ENCODE measurements at places on chromosomes 12 and 14.

- DNase-seq: no peak
These were observed 29.4 kb downstream of the TMPO start for GRCh38 chr12:98544751-98545150.

DNA sequence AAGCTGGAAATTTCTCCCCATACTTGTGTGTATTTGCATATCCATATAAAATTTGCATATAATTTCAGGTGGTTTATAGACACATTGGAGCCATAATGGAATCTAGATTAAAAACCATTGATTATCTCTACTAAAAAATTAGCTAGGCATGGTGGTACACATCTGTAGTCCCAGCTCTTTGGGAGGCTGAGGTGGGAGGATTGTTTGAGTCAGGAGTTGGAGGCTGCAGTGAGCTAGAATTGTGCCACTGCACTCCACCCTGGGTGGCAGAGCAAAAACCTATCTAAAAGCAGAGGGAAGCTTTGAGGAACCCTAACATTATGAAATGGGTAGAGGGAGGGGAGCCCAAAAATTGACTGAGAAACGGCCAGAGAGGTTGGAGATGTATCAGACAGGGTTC is 2.6 kb upstream of the RDH11 start:
- DNase-seq: no peak

GRCh38 chr14:40989260-40989659 is 617.4 kb upstream of the LRFN5 start:
- DNase-seq: no peak

DNA sequence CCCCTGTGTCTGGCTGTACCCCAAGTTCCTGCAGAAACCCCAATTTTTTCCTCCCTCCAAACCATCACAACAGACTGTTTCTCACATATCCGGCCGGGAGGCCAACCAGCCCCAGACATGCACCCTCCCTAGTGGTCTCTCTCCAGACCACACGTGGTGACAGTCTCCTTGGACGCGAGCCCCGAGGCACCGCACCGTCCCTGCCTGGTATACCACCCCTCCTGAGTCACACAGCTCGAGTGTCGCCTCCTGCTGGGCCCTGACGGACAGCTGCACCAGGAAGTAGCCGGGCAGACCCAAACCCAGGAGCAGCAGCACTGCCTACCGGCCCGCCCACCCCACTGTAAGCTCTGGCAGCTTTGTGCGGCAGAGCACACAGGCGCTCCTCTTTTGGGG is 97.4 kb downstream of the RFLNA start:
- peak; percentile 60 for DNase-seq

DNA sequence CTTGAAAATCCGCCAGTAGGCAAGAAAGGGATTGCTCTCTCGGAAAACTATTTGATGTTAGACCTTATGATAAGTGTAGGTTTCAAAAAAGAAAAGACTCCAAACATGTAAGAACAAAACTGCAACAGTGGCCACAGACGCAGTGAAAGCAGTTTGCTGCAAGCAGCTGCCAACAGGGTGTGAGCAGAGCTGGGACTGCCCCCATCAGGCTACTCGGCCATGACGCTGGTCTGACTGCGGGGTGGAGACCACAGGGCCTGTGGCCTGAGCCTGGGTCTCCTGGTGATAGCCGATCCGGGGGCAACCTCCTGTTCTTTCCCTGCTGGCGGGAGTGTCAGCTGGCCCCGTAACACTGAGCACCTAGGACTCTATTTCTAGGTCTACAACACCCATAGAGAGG is 63.2 kb downstream of the AMN start:
- no peak for DNase-seq

DNA sequence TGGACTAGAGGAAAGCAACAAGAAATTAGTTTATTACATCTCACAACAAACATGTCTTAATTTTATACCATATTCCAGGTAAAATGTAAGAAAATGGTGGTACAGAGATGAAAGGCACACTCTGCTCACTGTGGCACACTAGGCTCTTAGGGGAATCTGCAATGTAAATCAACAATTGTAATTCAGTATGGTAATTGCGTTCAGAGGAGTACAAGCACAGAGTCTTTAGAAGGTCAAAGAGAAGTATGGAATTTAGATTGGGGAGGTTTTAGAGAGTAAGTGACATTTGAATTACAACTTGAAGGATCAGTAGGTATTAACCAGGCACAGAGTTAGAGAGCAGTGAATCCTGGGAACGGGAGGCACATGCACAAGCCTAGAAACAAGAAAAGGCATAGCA is 694.0 kb upstream of the USP15 start:
- no peak for DNase-seq

DNA sequence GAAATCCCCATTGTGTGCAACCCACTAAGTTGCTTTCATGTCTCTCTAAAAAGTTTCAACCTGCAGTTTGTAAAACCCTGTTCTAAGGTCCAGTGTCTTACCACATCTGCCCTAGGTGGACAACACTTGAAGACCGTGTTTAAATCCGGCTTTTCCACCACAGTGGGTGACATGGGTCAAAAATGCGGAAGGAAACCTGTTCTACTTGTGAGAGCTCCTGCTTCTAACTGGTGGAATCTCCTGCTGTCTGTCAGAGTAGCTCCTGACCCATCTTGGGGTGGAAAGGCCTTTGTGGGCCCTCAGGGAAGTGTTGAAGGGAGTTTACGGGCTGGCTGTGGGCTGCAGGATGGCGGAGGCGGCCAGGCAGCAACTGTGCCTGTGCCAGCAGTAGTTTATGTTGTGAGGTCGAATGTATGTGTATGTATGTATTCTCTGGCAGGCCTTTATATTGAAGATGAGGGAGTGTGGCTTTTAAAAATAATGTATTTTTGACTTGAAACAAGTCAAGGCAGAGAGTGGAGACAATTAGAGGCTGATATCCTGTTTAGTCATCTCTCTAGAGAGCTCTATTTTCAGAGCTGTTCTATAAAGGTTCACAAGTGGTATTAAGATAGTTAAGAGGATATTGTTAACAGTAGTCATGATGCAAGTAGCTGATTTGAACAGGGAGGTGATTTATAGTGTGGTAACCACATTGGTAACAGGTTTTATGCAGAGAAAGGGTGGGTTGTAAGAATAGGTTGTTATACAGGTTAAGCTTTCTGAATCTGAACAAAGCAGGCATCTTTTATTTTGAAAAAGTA is 67.0 kb downstream of the PRKCH start:
- no peak for DNase-seq

GRCh38 chr12:75439930-75440329 is 40.6 kb upstream of the GLIPR1 start:
- DNase-seq: no peak

DNA sequence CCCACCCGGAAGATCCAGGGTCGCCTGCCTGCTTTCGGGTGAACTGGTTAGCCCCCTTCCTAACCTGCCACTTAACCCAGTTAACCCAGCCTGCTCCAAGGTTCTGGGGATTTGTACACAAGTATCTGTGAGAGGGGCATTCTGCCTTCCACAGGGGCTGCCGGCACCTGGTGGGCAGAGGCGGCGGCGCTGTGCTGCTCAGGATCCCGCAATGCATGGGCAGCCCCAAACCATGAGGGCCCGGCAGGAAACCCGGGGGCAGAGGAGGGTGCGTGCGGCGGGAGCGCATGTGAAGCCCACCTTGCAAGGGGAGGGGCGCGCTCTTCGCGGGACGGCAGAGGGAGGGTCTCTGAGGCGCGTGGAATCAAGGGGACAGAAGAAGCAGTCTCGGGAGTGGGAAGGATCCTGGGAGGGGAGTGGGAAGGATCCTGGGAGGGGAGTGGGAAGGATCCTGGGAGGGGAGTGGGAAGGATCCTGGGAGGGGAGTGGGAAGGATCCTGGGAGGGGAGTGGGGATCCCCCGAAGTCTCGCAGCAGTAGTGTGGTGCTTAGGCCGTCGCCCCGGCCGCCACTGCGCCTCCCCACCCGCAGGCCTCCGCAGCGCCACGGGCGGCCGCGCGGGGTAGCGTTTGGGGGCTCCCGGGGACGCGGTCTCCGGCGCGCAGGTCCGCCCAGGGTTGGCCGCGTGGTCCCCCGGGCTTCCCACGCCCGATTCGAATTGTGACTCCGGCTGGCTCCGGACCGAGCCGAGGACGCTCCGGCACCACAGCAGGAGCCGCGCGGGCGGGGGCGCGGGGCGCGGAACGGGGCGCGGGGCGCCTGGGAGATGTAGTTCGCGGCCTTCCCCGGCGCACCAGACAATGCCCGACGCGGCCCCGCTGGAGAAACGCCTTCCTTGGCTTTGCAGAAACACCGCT is 4.9 kb upstream of the MTA1 start:
- no peak for DNase-seq

DNA sequence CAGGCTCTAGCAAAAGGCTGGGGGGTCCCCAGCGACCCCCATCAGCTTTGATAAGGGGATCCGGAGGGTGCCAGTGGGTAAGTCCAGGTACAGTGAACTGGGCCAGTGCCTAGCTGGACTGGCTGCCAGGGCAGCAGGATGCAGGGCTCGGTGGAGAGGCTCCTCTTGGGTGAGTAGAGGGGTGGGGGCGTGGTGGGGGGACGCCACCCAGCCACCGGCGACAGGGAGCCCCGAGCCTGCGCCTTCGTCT is 171 bp downstream of the RAPGEF3 start:
- no peak for DNase-seq

DNA sequence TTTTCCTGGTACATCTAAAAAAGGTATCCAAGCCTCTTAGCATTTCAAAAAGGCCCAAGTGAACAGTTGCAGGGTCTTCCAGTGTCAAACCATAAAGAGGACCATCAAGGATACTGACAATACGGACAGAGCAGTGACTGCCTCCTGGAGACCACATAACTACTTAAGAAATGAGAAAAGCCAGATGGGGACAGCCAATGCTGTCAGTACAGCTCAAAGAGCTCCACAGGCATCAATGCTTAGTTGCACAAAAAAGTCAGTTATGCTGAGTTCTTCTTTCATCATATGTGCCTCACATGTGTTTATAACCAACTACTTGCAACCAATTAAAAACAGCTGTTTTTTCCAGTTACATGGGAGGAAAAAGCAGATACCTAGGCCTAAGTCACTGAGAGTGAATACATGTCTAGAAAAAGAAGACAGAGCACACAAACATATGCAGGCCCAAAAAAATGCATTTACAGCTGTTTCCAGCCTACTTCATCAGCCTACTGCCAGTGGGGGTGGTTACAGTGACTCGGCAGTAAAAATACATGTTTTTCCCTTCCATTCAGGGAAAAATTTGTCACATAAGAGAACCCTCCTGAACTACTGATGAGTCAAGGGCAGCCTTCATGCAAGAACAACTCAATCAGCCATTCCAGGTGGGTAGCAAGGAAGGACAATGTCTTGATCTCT is 84.0 kb downstream of the DCAF5 start:
- no peak for DNase-seq

DNA sequence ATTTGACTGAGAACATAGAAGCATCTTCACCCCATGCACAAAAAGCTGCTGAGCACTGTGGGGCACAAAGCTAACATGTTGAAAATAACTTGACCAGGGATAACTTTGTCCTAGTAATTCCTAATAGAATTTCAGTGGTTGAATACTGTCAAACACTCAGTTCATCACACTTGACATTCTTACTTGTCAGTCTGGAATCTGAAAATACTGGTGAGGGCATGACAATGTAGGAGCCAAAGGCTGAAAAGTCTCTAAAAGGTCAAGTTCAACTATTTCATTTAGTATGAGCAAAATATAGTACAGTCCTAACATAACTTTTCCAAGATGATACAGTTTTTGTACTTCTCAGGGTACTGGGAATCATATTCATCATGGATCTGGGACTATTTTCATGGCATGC is 504.4 kb upstream of the LMO3 start:
- no peak for DNase-seq

DNA sequence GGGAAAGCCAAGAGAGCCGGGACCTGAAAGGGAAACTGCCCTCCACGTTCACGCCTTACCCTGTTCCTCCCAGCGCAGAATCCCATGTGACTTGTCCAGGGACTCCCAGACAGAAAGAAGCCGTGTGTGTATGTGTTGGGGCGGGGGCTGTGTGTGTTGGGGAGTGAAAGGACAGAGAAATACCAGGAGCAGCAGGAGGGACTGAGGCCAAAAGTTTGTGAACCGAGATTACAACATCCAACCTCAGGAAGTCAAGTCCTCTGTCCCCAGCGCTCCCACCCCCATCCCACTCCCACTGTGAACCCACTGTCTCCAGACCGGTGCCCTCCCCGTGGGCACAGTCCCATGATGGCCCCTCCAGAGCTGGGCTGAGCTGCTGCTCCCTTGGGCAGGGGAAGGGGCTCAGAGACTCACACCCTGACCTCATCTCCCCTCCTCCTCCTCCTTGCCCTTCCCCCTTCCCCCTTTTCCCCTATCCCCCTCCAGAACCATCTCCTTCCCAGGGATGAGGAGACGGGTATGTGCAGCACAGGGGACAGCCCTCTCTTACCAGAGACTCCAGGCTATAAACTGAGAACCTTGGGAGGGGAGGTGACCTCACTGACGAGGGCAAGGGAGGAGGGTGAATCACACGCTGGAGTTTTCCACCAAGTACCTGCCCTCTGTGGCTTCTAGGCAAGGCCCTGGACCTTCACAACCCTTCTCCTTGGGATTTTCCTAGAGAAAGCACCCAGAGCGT is at the start of gene SLC6A12:
SLC6A12 (minus strand) TSS at position 155 of the 739 bp plus-strand sequence. CDS start 4,171 bp downstream, outside the sequence.
- no peak for DNase-seq

DNA sequence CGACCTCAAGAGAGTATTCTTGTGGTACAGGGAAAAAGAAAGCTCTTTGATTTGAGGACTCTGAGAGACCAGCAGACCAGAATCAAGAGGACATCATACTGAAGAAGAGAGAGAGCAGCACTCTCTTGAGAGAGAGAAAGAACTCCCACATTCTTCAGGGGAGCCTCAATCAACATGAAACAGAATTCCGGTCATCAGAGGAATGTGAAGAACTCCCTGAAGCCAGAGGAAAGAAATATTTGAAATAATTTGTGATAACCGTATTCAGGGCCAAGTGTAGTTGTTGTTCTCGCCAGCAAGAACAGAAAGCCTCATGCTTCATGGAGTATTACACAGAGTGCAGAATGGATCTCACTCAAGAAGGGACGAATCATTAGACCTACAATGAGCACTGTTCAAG is 363.8 kb upstream of the TMEM132C start:
- no peak for DNase-seq

GRCh38 chr12:4252601-4253000 is 21.0 kb upstream of the CCND2 start:
- no peak for DNase-seq

DNA sequence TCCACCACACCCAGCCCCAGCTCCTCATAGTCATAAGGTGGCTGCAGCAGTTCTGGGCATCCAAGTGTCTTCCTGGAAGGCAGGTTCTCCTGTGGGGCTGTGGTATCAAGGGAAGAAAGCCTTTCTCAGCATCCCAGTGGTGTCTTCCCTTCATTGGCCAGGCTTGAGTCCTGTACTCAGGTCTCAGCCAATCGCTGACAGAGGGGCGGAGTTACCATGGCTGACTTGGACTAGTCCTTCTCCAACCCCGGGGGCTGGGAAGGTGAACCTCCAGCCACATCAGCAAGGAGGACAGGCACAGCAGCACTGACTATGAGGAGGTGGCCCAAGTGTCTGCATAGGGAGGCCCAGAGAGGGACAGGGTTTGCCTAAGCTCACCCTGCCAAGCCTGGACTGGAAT is 64.0 kb upstream of the SLC24A4 start:
- no peak for DNase-seq

- no peak for DNase-seq
These were observed 55.1 kb upstream of the E2F7 start for GRCh38 chr12:77120156-77121085.
